ENCODE measurements at places on chromosomes 16 and 17. TPM values are rescaled to one million over a fixed set of nuclear protein-coding genes. Genes with fewer than 3 reads are reported as not detected.

Gene GNG13
- total RNA-seq = not detected

DNA sequence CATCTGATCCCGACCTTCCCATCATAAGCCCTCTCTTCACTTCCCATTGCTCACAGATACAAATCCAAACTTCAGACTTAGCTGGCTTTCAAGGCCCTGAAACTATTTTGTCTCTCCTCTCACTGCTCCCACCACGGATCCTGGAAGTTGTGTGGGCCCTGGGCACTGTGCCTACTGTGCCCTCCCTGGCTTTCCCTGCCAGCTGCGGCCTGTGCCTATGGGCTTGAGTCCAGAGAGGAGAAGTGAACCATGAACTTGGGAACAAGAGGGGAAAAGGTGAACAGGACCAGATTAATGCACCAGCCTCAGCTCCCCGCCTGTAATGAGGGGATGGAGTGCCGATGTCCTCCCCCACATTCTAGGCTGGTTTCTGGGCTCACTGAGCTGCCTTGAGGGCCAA lies 18.9 kb upstream of the KCNJ12 start:
- no peak for DNase-seq
- no peaks in the 10 kb centered on the region for H3K36me3 ChIP-seq
- H3K27me3 ChIP-seq = no peaks in the 10 kb centered on the region
- no peak overlapping the region for H3K27ac ChIP-seq
- peaks cover 11% of the 10 kb centered on the region for H3K4me1 ChIP-seq

GRCh38 chr16:56348168-56349085 lies 76.9 kb downstream of the AMFR start:
- H3K4me3 ChIP-seq = no peak overlapping the region
- H3K27ac ChIP-seq = no peak overlapping the region
- no peaks in the 10 kb centered on the region for H3K4me1 ChIP-seq

DNA sequence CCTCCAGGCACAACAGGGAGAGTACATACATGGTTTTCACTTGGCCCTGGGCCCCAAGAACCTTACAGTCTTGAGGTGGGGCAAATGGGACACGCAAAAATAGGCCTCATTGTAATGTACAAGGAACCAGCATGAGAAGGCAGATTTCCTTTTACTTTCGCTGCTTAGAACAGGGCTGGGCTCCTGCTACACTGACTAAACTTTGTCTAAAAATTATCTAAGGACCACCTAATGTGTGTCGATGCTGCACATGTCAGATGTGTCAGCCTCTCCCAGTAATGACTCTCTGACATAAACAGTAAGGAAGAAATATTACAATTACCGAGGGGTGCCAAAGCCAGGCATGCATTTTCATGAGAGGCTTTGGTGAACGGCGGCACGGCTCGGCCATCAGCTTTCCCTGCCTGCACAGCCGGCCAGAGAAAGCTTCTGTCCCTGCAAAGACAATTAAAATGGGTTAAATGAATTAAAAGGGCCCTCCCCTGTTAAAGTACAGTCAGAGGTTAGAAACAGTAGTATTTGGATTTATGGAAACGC lies 224.2 kb upstream of the IRX3 start:
- peaks cover 56% of the 10 kb centered on the region for H3K27me3 ChIP-seq
- H3K36me3 ChIP-seq = no peaks in the 10 kb centered on the region
- no peak overlapping the region for H3K27ac ChIP-seq
- no peak overlapping the region for H3K4me3 ChIP-seq

DNA sequence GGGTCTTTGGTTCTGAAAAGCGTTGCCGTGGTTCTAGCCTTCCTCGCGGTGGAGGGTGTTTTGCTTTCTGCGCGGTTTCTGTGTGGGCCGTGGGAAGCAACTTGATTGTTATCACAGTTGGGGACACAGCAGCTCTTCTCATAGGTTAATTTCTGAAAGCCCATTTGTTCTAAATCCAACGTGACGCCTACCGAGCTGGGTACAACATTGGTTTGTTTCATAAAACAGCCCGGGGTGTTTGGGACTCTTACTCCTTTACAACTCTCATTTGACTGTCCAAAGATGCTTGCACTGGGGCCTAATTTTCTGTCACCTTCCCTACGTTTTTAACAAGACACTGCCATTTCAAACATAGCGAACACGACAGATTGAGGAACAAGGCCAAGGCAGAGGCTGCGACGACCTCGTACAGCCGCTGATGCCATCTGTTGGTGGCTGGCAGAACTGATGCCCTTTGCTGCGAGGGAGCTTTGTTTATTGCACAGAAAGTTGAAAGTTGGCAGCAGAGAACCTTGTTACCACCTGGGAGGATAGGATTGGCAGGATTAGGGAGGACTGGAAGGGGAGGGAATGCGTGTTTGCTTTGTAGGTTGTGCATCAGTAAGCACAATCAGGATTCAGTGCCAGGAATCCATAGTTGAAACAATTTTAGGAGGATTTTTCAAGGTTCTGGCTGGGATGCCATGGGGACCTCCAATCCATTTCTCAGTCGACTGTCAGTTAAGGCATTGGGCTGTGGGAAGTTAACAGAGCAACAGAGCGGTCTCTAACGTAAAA lies 98.3 kb downstream of the PITPNC1 start:
- H3K4me3 ChIP-seq = no peak overlapping the region
- no peak overlapping the region for H3K27ac ChIP-seq
- no peaks in the 10 kb centered on the region for H3K27me3 ChIP-seq
- H3K4me1 ChIP-seq = peaks cover 13% of the 10 kb centered on the region
- DNase-seq = peak; percentile 75

- peak overlapping the region; percentile 70 for H3K4me3 ChIP-seq
- H3K27ac ChIP-seq = peak overlapping the region; percentile 40
- H3K36me3 ChIP-seq = no peaks in the 10 kb centered on the region
- H3K4me1 ChIP-seq = peaks cover 15% of the 10 kb centered on the region
- no peak for DNase-seq
Measured at GRCh38 chr16:2339521-2340484, 725 bp downstream of the ABCA3 start.

DNA sequence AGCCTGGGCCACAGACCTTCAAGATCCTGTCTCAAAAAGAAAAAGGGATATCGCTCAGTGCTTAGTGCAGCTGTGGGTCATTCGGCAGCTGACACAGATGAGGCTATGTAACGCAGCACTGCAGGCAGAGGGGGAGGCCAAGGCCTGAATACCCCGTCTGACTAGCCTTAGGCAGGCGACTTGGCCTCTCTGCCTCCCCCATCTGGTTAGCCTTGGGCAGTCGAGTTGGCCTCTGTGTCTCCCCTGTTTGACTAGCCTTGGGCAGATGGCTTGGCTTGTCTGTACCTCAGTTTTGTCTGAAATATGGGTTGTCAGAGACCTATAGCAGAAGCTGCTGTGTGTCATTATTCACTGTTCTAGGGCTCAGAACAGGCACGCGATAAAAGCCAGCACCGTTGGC lies 10.0 kb downstream of the SPATA33 start:
- 0 out of 2 replicates have a peak, but pooled peaks cover 2% of the 10 kb centered on the region for H3K36me3 ChIP-seq
- no peak overlapping the region for H3K27ac ChIP-seq
- H3K4me1 ChIP-seq = peaks cover 5% of the 10 kb centered on the region
- no peak for DNase-seq
- H3K4me3 ChIP-seq = no peak overlapping the region
- H3K27me3 ChIP-seq = no peaks in the 10 kb centered on the region

DNA sequence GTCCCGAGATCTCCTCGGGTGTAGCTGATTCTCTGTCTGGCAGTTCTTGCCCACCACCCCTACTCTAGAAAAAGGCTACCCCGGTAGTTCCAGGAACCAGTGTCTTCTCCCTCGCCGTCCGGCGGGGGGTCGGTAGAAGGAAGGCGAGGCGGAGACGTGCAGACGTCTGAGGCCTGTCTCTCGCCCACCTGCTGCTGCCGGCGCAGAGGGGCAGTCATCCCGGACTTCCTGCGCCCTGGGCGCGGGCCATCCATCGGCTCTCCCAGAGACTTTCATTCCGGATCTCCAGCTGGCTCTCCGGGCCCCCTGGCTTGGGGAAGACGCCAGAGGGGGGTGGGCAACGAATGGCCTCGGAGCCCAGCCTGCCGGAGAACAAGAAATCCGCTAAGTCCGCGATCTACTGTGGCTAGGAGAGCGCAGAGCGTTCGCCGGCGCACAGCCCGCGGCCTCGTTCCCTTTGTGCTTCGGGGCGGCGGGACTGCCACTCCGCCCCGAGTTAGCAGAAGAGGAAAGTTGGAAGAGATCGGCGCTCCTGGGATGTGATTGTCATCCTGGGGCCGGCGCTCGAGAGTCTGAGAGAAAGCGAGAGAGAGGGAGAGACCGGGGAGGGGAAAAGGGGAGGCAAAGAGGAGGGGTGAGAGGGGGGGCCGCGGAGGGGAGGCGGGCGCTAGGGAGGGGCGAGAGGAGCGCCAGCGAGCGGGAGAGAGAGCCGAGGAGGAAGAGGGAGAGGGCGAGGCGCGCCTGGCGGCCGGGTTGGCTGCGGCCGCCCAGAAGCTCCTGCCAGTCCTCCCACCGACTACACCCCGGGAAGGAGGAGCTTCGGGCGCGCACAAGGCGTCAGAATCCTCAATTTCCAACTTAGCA lies at the start of gene IRX5:
Gene IRX5 (plus strand): TSS at position 861 of the 864 bp plus-strand sequence. CDS start 334 bp downstream, outside the sequence.
- DNase-seq = peak; percentile 63
- no peaks in the 10 kb centered on the region for H3K4me1 ChIP-seq
- peaks cover 20% of the 10 kb centered on the region for H3K27me3 ChIP-seq

GRCh38 chr17:17126131-17127110 lies 79.7 kb downstream of the PLD6 start:
- H3K27ac ChIP-seq = no peak overlapping the region
- H3K4me3 ChIP-seq = no peak overlapping the region
- no peaks in the 10 kb centered on the region for H3K4me1 ChIP-seq

DNA sequence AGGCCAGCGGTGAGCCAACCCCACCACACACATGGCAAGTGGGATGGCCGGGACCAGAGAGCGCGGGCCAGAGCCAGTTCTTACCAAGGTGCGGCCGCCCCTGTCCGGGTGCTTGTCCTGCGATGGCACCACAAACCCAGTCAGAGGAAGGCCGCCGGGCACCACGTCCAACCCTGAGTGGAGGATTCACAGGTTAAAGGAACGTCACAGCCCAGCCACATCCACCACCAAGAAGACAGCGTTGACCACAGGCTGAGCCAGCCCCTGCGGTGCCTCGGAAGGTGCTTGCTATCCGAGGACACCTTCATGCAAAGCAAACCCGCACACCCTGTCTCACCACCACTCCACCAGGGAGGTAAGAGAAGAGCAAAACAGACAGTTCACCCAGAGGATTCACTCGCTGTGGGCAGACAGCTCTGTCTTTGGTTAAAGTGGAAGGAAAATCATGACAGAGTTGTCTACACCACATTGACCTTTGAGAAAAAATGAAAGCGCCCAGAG lies 15.8 kb downstream of the SLX4 start:
- no peak overlapping the region for H3K4me3 ChIP-seq
- no peaks in the 10 kb centered on the region for H3K4me1 ChIP-seq
- no peak for DNase-seq
- H3K36me3 ChIP-seq = peaks cover 11% of the 10 kb centered on the region

- no peaks in the 10 kb centered on the region for H3K27me3 ChIP-seq
- H3K4me1 ChIP-seq = peaks cover 35% of the 10 kb centered on the region
- H3K27ac ChIP-seq = peak overlapping the region; percentile 51
- H3K36me3 ChIP-seq = no peaks in the 10 kb centered on the region
- no peak overlapping the region for H3K4me3 ChIP-seq
Measured at GRCh38 chr16:19284207-19284606, 1.3 kb upstream of the CLEC19A start.

GRCh38 chr17:33267851-33268548 lies 25.1 kb downstream of the ASIC2 start:
- H3K27ac ChIP-seq = no peak overlapping the region
- no peak for DNase-seq
- H3K27me3 ChIP-seq = 0 out of 2 replicates have a peak, but pooled peaks cover 3% of the 10 kb centered on the region
- H3K36me3 ChIP-seq = no peaks in the 10 kb centered on the region
- no peak overlapping the region for H3K4me3 ChIP-seq
- H3K4me1 ChIP-seq = no peaks in the 10 kb centered on the region

DNA sequence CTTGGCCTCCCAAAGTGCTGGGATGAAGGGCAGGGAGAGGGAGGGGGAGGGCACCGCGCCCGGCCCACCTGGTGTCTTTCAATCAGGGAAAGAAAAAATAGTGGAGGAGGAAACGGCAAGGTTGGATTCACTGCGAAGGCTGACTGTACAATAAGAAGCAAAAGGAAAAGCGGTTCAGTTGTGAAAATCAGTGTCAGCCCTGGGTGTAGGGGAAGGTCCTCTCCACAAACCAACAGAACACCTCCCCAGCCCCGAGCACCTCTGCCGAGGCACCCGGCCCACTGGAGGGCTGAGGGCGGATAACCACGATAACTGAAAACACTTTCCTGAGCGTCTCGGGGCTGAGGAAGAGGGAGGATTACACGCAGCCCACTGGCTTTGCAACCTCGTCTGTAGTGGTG lies 1.4 kb upstream of the SPG7 start:
- H3K36me3 ChIP-seq = peaks cover 12% of the 10 kb centered on the region
- peaks cover 68% of the 10 kb centered on the region for H3K4me1 ChIP-seq
- DNase-seq = no peak
- peak overlapping the region; percentile 98 for H3K27ac ChIP-seq
- no peaks in the 10 kb centered on the region for H3K27me3 ChIP-seq
- peak overlapping the region; percentile 76 for H3K4me3 ChIP-seq

- no peak overlapping the region for H3K4me3 ChIP-seq
- H3K27me3 ChIP-seq = no peaks in the 10 kb centered on the region
- H3K4me1 ChIP-seq = peaks cover 20% of the 10 kb centered on the region
- no peak overlapping the region for H3K27ac ChIP-seq
Measured at GRCh38 chr17:81403671-81404534, 8.6 kb downstream of the BAHCC1 start.

DNA sequence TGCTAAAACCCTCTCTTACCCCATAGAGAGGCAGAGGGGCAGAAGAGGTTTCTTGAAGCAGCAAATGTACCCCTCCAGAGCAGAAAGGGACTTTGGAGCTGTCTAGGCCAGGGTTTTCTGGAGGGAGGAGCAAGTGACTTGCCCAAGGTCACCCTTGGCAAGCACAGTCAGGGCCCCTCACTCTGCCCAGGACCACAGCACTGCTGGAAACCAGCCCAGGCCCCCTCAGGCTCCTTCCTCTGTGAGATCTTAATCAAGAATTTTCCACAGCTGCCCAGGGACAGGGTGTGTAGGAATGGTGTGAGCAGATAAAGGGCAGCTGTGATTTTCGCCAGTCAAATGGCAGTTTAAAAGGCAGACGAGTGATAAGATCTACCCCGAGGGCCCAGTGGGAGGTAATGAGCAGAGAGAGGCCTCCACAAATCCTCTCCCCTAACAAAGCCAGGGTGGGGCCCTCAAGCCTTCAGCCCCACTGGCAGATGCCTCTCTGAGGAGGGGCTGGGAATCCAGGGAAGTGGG lies 3.9 kb upstream of the SLC12A3 start:
- peaks cover 12% of the 10 kb centered on the region for H3K4me1 ChIP-seq
- H3K27me3 ChIP-seq = no peaks in the 10 kb centered on the region
- DNase-seq = no peak
- H3K36me3 ChIP-seq = no peaks in the 10 kb centered on the region
- no peak overlapping the region for H3K4me3 ChIP-seq
- H3K27ac ChIP-seq = no peak overlapping the region

- no peaks in the 10 kb centered on the region for H3K36me3 ChIP-seq
- no peak overlapping the region for H3K4me3 ChIP-seq
- peaks cover 5% of the 10 kb centered on the region for H3K4me1 ChIP-seq
- no peaks in the 10 kb centered on the region for H3K27me3 ChIP-seq
Measured at GRCh38 chr17:59439741-59440211, 108.3 kb downstream of the YPEL2 start.

Data from HCT116 (cell line).